HTR-8/SVneo (cell line): ENCODE measurements at places on chromosomes 5 and 9.

DNA sequence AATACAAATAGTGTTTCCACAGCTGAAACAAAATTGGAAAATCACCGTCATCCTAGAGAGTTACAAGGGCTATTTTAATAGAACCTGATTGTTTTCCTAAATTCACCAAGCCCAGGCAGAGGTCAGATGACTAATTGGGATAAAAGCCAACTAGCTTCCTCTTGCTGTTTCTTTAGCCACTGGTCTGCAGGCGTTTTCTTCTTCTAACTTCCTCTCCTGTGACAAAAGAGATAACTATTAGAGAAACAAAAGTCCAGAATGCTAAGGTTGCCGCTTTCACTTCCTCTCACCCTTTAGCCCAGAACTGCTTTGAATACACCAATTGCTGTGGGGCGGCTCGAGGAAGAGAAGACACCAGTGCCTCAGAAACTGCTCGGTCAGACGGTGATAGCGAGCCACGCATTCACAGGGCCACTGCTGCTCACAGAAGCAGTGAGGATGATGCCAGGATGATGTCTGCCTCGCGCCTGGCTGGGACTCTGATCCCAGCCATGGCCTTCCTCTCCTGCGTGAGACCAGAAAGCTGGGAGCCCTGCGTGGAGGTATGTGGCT lies at the start of gene TLR4:
TLR4 (plus strand) TSS at position 380 of the 552 bp plus-strand sequence; CDS start at position 450, 70 bp downstream.
- peak; percentile 13 for DNase-seq

DNA sequence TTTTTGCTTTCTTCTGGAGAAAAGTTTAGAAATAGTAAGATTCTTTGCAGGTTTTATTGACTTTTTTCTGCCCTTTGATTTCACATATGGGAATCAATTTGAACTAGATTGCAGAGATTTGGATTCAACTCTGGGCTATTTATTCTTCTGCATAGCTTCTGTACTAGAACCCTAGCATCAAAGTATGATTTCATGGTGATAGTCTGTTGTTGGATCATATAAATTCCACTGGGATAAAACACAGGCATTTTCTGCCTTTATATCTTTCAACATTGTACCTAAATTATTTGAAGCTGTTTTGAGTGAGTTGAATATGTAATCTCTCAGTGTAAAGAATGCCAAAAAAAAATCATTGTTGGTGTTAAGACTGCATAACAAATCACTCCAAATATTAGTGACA lies 458.4 kb upstream of the MPDZ start:
- DNase-seq, result no peak

- no peak for DNase-seq
These were observed 15.0 kb upstream of the CEP120 start for GRCh38 chr5:123438244-123438643.

GRCh38 chr9:81559709-81560108 lies 129.6 kb downstream of the TLE1 start:
- DNase-seq, result peak; percentile 57
